Lower lobe of right lung (tissue), 2 donors: ENCODE measurements at places on chromosomes 6 and 20. TPM values are rescaled to one million over a fixed set of nuclear protein-coding genes. Genes with fewer than 3 reads are reported as not detected.

DNA sequence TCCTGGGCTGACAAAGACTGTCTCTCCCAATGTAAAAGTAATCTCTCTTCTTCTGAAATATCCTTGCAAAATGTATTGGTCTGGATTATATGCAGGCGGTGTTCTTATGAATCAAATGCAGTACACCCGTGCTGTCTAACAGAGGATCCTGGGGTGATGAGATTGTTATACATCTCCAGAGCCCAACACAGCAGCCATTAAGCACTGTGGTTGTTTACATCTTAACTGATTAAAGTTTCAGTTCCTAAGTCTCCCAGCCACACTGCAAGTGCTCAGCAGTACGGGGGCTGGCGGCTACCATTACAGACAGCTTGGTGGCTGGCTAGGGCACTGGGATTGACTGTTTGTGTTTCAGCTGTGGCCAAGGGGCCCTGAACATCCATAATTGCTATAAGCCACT is 7.0 kb downstream of the UNC93A start:
- H3K27ac ChIP-seq, result no peak overlapping the region
- H3K4me1 ChIP-seq, result no peaks in the 10 kb centered on the region

NFKBIE gene
- 10.4 TPM for total RNA-seq

DNA sequence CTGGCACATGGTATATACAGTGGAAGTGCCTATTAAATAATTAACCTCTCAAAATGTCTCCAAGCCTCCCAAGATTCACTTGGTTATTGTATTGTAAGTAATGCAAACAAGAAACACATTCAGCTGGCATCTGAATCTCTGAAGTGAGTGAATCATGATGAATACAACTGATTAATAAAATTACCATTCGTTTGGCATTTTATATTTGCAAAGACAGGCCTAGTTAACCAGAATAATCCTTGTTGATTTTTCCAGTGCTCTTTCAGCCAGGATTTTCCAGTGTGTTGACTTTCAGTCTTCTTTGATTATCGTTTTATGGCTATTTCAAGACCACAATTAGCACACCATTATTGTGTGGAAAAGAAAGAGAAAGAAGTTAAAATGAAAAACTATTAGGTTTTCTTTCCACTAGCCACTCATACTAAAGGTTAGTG is 20.3 kb downstream of the SLC22A2 start:
- no peaks in the 10 kb centered on the region for H3K4me1 ChIP-seq
- no peaks in the 10 kb centered on the region for H3K36me3 ChIP-seq
- DNase-seq, result no peak
- no peaks in the 10 kb centered on the region for H3K27me3 ChIP-seq
- no peak overlapping the region for H3K27ac ChIP-seq
- H3K4me3 ChIP-seq, result no peak overlapping the region

DNA sequence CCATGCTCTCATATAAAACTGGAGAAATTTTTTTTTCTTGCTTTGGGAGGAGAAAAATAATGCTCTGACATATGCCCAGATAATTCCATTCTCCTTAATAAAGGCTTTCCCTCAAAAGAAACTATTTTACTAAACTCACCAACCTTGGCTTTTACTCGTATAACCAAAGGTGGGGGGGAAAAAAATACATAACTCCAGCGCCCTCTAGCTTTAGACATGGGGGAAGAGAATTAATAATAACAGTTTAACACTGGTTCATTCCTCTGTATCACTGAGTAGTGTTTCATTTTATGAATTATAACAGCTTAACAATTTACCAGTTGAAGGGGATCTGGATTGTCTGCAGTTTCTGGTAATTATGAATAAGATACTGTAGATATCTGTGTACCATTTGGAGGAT is 1226.1 kb downstream of the GRIK2 start:
- no peak overlapping the region for H3K27ac ChIP-seq
- no peak for DNase-seq
- H3K4me3 ChIP-seq, result no peak overlapping the region
